ENCODE measurements at places on chromosomes 6 and 20. TPM values are rescaled to one million over a fixed set of nuclear protein-coding genes. Genes with fewer than 3 reads are reported as not detected.
A peak's percentile ranks its signal among the peaks of the same experiment; 100 is the strongest.

DNA sequence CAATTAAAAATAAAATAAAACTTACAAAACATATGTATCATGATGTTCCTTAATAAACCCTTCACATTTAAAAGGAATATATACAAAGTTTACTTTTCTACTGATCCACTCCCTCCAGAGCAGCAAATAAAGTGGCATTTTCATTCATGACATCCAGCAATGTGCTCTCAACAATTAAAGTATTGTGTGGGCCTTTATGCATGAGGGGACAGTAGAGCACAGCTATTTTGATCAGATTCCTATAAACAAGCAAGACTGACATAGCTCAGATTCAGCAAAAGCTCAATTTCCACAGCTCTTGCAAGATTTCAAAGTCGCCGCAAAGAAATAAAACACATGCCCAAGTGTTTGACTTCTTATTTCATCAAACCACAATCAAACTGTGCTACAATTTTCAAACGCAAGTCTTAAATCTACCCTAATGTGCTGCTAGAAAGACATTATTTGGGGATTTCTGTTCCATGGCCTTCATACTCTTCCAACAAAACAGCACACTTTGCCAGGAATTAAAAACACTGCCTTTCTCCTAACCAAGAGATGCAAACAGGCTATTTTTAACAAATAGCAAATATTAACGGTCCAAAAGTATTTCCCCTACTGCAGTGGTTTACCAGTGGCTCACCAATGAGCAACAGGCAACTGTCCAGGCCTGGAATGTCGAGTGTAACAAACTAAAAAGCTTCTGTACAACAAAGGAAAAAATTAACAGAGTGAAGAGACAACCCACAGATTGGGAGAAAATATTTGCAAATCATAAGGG is 52.3 kb downstream of the MBOAT1 start:
- no peak for DNase-seq
- no peaks in the 10 kb centered on the region for H3K4me1 ChIP-seq
- no peak overlapping the region for H3K27ac ChIP-seq

DNA sequence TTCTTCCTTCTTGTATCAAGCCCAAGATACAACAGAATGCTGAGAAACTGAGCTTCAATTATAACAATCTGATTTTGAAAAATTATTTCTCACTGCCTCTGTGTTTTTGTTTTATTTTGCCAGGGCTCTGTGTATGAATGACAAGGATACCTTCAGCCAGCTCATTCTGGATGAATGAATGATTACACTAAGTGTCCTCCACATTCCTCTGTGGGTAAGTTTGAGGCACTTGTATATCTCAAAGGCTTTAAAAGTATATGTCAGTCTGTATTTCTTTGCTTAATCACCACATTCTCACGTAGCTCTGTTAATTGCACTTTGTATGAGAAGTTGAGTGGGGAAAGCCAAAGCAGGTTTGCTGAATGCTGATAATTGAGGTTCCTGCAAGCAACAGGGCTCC is 95.1 kb downstream of the TIAM2 start:
- H3K4me1 ChIP-seq: no peaks in the 10 kb centered on the region
- no peak overlapping the region for H3K4me3 ChIP-seq
- DNase-seq: no peak
- H3K27ac ChIP-seq: no peak overlapping the region
- H3K27me3 ChIP-seq: no peaks in the 10 kb centered on the region
- H3K36me3 ChIP-seq: no peaks in the 10 kb centered on the region

DNA sequence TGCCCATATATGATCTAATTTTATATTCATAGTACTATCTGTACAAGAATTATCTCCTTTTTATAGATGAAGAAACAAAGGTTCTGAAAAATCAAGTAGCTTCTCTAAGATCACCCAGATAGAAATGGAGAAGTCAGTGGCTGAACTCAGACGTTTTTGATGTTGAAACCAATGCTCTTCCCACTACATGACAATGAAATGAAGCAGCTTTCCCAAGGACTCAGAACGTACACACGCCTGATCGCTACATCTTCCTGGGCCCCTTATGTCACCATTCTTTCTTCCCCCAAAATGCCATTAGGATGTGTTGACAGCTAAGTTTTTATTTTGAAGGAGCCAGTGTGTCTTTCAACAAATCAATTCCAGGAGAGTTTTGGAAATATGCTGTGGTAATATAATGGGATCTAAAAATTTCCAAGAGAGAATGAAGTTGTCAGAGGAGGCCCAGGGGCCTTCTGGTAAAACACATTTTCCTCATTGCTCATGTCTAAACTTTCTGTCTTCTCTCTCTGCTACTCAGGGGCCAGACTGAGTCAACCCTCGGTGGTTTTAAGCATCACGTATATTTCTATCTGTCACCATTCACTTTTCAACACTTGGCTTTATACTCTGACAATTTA is 98.1 kb upstream of the COL21A1 start:
- H3K4me1 ChIP-seq: peaks cover 29% of the 10 kb centered on the region
- H3K36me3 ChIP-seq: no peaks in the 10 kb centered on the region
- H3K27me3 ChIP-seq: no peaks in the 10 kb centered on the region
- H3K27ac ChIP-seq: no peak overlapping the region
- DNase-seq: no peak

The HSPA1L gene
- 0.69 TPM for polyA plus RNA-seq

- H3K27ac ChIP-seq: no peak overlapping the region
- no peak overlapping the region for H3K4me3 ChIP-seq
- peaks cover 50% of the 10 kb centered on the region for H3K36me3 ChIP-seq
- no peak for DNase-seq
- no peaks in the 10 kb centered on the region for H3K4me1 ChIP-seq
These were observed 20.7 kb downstream of the NKX2-4 start for GRCh38 chr20:21376626-21377025.

DNA sequence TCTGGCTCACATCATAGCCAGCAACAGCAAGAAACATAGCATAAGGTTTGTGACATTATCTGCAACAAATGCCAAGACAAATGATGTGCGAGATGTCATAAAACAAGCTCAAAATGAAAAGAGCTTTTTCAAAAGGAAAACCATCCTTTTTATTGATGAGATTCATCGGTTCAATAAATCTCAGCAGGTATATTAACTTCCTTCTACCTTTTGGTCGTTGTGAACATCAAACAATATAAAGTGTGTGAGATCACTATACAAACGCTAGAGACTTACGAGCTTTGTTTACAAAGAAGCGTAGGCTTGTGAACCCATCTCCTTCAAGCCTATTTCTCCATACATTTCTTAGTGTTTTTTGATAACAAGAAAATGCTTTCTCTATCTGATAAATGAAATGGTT is 3.5 kb downstream of the WRNIP1 start:
- peaks cover 47% of the 10 kb centered on the region for H3K36me3 ChIP-seq
- H3K4me3 ChIP-seq: peak overlapping the region; percentile 86
- peaks cover 34% of the 10 kb centered on the region for H3K4me1 ChIP-seq
- no peak overlapping the region for H3K27ac ChIP-seq
- no peaks in the 10 kb centered on the region for H3K27me3 ChIP-seq
- DNase-seq: no peak

The VSX1 gene
- polyA plus RNA-seq: not detected

GRCh38 chr20:63064310-63064709 is 57.5 kb upstream of the BHLHE23 start:
- no peaks in the 10 kb centered on the region for H3K36me3 ChIP-seq
- H3K4me3 ChIP-seq: no peak overlapping the region
- no peak for DNase-seq
- no peak overlapping the region for H3K27ac ChIP-seq

DNA sequence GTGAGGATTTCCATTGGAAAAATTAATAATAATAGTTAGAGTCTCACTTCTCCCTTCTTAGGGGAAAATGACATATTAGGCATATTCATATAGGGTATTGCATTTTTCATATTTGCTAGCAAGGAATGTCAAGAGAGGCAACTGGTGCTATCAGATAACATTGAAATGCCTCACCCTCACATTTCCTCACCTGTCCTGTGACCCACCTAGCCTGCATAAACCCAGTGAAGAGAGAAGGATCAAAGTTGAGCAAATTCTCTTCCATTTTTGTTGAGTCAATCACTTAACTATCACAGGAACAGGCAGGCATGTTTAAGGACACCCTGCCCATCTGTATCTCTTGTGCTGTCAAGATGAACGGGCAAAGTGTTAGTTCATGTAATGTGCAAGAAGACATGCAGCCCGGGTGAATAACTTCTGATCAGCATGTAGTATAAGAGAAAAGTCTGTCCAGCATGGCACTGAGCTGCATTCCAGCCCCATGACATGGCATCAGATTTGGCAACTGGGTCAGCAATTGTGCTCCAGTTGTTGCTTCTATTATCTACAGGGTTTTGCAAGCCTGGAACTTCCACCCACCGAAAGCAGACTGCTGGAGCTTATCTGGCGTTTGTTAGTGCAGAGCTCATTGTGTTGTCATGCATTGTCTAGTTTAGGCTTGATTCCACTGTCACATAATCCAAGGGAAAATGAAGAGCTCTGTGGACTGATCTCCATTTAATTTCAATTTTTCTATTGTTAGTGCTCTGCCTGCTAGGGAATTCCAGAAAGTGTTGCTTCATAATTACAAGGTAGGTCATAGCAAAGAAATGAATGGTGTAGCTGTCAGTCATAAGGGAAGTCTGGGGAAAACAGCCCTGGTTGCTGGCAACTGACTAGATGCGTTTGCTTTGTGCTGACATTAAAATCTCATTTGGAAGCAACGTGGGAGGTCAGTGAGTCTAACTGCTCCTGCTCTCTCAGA is 138.4 kb upstream of the TNFAIP3 start:
- H3K27ac ChIP-seq: no peak overlapping the region
- no peak overlapping the region for H3K4me3 ChIP-seq
- H3K27me3 ChIP-seq: no peaks in the 10 kb centered on the region
- H3K4me1 ChIP-seq: no peaks in the 10 kb centered on the region
